IPS-NIHi11 (cell line): ENCODE measurements at places on chromosomes 3 and 15.

DNA sequence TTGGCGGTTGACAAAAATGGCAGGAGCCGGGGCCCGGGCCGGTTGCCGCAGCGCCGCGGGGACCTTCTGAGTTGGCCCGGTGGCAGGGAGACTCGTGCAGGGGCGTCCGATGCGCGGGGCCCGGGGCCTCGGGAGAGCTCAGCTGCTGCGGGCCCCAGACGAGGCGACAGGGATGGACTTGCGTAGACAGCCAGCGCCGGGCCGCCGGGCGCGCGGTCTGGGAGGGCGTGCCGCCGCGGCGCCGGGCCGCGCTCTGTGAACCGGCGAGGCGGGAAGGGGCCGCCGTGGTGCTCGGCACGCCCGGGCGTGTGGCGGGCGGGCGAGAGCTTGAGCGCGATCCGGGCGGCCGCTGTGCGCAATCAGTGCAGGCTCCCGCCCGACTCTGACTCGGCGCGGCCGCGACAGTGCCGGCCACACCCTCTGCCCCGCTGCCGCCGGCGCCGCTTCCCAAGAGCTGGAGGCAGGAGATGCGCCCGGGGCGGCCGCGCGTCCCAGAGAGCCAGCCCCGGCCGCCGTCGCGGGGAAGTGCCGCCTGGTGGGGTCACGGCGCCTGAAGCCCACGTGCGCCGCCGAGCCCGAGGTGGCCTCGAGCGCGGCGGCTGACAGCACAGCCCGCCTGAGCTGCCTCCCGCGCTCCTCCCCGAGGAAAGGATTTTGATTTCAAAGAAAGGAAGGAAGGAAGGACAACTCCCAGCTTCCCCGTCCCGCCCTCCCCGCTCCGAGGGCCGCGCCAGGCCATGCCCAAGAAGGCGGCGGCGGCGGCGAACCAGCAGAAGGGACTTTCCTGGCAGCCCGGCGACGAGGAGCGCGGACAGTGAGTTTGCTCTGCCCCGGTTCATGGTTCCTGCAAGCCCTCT lies 657 bp downstream of the TLNRD1 start:
- peak; percentile 71 for DNase-seq

DNA sequence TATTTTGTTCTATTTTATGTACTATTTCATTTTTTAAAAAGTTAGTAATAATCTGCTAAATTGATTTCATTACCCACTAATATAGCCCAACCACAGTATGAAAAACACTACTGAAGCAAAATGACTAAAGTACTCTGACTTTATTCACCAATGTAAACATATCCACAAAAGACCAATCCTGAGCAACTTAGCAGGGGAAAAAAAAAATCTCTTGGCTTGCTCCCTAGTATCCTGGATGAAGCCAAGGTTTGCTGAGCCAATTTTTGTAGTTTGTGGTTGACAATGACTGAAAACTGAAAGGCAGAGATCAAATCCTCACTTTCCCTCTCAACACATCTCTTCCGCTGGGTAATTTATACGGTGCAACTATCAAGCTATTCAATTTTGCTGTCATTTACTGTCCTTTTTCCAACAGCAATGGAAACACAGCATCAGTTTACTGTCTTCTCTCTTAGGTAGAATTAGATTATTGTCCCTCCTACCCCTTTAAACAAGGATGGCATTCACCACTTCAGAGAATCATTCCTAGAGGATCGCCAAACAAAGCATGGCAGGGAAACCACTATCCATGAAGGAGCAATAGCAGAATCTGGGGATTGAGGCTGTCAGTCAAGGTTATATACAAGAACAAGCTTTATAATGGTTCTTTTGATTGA lies 149.7 kb downstream of the THRB start:
- no peak for DNase-seq

DNA sequence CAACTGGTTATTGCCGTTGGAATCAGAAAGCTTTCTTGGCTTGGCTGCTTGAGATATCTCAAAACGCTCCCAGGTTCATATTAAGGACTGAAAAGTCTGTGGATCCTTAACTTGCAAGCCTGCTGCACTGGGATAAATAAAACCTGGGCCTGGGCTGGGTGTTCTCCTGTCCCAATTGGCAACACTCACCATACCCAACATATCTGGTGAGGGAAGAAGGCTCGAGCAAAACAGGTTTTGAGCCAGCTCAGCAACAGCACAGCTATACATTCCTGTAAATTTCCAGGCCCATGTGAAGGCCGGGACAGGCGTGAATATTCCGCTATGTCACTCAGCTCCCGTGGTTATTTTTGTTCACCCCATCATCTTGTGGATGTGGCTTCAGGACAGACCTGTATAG lies 169.0 kb upstream of the BCL6 start:
- DNase-seq = no peak

GRCh38 chr3:90062631-90063200 lies 955.3 kb downstream of the EPHA3 start:
- DNase-seq = no peak

- no peak for DNase-seq
Observed at GRCh38 chr3:16266714-16267113, 1.7 kb downstream of the OXNAD1 start.

DNA sequence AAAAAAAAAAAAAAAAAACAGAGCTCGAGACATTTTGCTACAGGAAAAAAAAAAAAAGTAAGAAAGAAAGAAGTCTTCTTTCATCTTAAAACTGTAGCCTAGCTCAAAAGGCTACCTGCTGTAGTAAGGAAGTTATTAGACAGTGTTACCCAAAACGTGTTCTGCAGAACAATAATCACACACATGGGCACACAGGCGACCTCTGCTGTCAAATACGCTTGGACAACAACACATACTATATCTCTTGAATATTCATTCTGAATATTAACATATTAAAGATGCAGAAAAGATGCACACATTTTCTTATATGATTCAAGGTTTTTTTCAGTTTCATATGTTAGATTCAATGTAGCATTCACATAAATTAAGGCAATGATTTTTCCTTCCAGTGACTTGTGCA lies 215.8 kb downstream of the ROBO1 start:
- DNase-seq = no peak

GRCh38 chr15:91974321-91974720 lies 120.8 kb downstream of the SLCO3A1 start:
- DNase-seq = no peak

DNA sequence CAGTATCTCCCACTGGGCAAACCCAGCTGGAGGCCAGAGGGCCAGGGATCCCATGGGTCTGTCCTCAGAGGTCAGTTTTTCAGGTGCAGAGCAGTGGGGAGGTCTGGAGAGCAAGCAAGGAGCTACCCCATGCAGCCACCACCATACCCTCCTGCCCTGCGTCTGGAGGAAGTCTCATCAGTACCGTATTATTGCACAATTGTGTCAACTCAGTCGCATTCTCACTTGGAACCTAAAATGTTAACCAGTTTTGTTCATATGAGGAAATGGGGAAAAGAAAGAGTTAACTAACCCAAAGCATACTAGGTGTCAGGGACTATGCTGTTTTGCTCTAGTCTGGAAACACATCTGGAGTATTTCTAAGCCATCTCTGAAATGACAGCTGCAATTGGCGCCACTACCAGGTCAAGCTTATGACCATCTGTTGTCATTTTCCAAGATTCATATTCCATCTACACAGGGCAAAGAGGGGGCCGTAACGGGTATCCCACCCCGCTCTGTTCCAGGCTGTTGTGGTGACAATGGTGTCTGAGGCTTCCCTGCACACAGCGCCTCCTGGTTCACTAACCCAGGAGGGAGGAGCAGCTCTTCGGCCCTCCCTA lies 16.9 kb upstream of the APBA2 start:
- DNase-seq = no peak

- DNase-seq = peak; percentile 41
Observed at GRCh38 chr3:16290007-16290826, 25.2 kb downstream of the OXNAD1 start.

DNA sequence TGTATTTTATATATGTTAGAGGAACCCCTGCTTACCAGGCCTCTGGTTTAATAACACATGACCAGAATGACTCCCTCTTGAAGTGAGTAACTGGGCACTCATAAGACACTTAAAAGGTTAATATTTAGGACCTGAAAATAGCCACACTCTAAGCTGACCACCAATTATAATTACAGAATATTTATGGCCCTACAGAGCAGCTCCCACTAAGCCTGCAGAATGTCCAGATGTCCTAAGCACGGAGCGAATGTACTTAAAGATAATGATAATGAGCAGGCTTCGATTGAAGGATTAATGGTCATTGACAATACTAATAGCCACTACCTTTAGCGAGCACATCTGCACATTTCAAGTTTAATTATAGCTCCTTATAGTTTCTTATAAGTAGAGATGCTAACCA lies 22.8 kb upstream of the KCTD6 start:
- DNase-seq = no peak

DNA sequence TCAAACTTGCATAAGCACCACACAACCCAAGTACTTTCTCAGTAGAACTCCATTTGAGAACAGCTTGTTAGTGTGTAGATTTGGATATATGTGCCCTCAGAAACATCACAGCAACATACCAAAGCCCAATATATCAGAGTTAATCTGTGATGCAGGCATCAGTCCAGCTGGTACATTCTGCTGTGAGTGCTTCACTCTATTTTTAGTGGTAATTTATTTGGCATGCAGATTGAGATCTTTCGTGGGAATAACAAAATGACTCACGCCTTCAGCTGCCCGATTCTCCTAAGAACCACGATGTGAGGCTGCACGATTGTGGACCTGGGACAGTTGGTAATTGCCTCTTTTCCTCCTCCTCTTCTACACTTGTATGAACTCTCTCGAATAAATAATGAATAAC lies 730.7 kb downstream of the SQOR start:
- no peak for DNase-seq

DNA sequence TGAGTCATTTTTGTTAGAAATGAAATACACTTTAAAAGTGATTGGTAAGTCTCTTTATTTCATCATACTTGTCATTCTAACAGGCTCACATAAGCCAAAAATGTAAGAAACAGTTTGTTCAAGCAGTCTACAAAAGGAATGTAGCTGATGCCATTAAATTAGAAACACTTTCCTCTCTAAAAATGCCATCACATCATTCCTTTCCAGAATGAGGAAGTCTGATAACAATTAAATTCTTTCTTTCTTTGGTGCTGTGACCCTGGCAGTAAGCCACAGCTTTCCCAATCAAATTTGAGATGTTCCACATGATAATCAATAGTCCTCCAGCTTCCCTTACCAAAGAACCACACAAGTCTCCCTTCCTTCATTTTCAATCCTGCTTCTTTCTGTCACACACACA lies 9.4 kb upstream of the P2RY1 start:
- no peak for DNase-seq

GRCh38 chr3:50372349-50372748 lies 13.0 kb upstream of the TMEM115 start:
- DNase-seq = no peak

- DNase-seq = no peak
Observed at GRCh38 chr3:66393333-66394005, 107.4 kb downstream of the LRIG1 start.
